ENCODE measurements at places on chromosomes 2 and 18.

GRCh38 chr2:158321264-158321663 lies 135.3 kb downstream of the CCDC148 start:
- no peak for DNase-seq

DNA sequence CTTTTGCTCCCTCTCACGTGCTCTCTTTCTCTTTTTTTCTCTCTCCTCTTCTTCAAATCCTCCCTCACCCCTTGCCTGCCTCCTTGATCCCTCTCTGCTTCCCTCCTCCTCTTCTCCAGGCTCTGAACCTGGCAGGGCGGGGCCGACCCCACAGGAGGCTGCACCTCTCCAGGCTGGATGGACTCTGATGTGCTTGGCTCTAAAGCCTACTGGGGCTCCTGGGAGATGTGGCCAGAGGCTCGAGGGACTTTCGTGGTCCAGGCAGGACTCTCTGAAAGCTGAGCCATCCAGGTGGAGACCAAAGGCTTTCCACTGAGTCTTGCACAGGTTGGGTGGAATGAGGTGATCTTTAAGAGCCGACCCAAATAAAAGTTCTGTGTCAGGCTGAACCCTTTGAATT lies 25.4 kb downstream of the DYSF start:
- DNase-seq, result no peak

GRCh38 chr18:50970006-50970405 lies 2.2 kb downstream of the ELAC1 start:
- no peak for DNase-seq

GRCh38 chr2:239201531-239201876 lies 199.3 kb downstream of the HDAC4 start:
- DNase-seq, result no peak

GRCh38 chr2:180938451-180938850 lies 42.0 kb upstream of the UBE2E3 start:
- DNase-seq, result no peak

GRCh38 chr18:46601141-46601805 lies 55.7 kb downstream of the LOXHD1 start:
- no peak for DNase-seq

DNA sequence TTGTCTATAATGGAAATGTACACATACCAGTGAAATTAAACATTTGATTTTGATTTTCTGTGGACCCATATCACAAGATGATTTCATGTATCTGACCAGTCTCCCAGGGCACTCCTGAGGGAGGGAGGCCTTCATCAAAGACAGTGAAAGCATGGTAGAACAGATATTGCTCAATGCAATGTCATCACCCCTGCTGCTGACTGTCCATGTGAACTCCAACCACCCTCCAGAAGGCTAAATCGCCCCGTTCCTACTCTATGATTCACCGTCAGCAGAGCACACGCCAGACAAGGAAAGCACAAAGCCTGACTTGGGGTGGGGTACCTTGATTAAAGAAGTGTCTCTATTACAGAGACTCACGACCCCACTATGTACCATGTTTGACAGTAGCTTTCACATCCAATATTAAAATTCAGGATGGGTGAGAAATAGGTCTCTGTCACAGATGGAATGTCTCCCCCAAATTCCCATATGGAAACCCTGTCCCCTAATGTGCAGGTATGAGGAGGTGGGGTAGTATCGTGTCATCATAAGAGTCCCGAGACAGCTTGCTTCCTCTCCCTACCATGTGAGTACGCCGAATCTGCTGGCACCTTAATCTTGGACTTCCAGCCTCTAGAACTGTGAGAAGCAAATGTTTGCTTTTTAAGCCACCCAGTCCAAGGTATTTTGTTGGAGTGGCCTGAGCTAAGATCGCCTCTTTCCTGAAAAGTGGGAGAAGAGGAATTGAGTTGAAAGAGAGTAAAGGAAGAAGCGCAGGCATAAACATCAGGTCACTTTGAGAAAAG lies 42.4 kb downstream of the CYB5A start:
- DNase-seq, result no peak

GRCh38 chr18:70158992-70159717 lies 46.3 kb downstream of the RTTN start:
- no peak for DNase-seq

- DNase-seq, result no peak
These were observed 381.4 kb downstream of the RAD51AP2 start for GRCh38 chr2:17136877-17137276.

DNA sequence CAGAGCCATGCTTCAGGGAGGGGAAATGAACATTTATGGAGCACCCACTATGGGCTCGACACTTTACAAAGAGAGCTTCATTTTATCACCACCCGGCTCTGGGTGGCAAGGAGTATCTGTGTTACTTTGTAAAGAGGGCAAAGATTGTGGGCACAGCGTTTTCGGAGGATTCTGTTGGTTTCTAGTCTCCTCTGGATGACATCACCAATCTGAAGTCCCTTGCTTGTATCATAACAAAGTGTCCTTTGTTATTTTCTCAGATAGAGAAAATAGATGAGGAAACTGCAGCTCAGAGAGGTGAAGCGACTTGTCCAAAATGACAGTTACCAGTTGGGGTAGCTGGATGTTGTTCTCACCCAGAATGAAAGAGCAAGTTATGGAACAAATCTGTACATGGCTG lies 162.8 kb downstream of the GLI2 start:
- DNase-seq, result no peak

GRCh38 chr18:31497836-31498573 lies at the start of gene DSG2:
TSS of gene DSG2 (plus strand) at chr18:31498177. CDS start at chr18:31498252, 75 bp downstream.
- peak; percentile 74 for DNase-seq

DNA sequence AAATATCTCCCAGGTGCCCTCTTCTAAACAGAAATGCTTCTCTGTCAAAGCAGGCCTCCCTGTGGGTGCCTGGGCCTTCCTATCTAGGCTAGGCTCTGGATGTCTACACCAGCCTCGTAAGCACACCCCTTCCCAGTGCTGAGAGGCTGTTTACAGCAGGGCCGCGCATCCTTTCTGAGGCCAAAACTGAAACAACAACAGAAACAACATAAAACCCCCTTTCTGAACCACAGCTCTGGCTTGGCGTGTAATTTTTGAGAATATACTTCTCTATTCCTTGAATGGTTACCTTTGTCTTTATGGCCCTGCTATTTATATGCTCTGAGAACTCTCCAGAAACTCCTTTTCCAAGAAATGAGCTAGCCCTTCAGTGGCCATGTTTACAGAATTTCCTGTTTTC lies 118.4 kb downstream of the BCL2L11 start:
- DNase-seq, result no peak

- DNase-seq, result no peak
These were observed 350.8 kb upstream of the NT5C1B start for GRCh38 chr2:18940184-18940583.

DNA sequence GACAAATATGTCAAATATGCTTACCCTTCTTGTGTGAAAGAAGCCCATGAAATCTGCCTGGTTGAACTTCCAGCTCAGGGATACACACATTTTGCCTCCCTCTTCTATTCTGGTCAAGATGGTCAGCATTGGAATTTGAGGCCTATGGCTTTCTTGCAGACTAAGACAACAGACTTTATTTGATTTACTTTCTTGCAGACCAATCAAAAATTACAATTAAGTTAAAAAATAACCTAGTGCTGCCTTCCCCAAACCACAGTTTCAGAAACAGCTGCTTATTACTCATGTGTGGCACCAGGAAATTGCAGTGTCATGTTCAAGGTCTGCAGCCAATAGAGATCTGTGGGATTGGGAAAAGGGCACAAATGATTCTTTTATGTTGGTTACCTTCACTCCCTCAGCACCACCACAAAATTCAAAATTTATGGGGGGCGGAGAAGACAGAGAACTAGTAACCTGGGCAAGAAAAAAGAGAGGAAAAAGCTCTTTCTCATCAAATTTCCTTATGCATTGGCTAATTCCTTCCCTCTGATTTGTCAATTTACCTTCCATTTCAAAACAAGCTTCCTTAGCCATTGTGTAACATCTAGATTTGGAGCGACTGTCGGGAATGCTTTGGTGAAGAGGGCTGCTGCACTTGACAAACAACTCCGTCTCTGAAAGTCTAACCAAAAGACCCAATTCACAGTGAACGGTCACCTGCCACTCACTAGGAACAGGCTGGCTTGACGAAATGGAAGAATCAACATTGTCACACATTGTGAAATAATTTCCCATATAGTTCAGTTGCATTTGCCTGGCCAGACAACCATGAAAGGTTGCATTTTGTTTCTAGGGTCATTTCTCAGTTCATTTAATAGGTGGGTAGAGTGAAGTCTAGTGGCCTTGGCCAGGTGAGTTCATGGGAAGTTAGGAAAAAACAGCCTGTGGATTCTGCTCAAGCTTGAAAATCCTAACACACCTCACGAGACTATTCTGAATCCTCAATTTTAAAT lies 100.4 kb upstream of the FZD5 start:
- no peak for DNase-seq

DNA sequence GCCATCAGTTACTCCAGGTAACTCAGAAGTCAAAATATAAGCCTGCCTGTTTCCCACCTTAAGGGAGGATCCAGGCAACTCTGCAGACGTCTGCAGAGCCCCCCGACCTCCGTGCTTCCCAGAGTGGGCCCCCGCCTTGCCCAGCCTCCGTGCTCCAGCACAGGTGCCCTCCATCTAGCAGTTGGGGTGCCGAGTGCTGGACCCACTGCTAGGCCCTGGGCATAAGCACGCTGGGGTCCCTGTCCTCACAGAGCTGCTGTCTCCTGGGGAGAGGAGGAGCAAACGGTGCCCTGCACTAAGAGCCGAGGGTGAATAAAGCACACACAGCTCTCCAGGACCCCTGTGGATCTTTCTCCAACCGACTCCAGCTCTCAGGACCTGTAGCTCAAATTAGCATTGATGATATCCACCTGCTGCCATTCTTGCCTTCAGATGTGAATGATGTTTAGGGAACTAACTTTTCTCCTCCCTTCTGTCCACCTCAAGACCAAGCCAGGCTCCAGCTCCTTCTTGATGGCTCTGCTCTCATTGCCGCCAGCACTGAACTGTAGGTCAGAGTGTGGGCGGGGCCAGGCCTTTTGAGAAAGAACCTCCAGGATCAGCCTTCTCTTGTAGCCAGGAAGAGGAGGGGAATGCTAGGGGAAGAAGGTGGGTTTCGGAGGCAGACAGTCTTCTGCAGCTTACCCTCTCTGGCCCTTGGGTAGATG lies 121.2 kb downstream of the SMAD7 start:
- DNase-seq, result no peak

DNA sequence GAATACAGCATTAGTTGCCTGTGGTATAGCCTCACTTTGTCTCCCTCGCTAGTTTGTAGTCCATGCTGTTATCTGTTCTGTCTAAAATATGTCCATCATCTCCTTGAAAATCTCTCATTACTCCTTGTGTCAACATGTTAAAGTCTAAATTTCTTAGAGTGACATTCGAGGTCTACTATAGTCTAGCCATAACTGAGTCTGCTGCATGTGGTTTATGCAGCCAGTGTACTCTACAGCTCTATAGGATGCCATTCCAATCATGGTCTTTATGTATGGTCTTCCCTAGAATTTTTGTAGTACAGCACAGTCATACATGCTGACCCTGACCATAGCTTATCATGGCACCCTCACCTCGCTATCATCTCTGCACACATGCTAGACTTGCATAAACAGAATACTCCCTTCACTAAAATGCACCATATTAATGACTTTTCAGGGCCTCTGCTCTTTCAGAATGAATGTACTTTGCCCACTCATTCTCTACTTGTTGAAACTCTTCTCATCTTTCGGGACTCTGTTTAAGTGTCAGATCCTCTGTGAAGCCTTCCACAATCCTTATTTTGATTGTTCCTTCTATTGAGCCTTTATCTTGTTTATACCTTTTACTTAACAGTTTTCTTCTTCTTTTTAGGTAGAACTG lies 12.8 kb downstream of the TANK start:
- DNase-seq, result no peak

- no peak for DNase-seq
These were observed 74.2 kb downstream of the NCAPH start for GRCh38 chr2:96409820-96410164.
